ENCODE measurements at places on chromosomes 4 and X.
A peak's percentile ranks its signal among the peaks of the same experiment; 100 is the strongest.

- peak; percentile 33 for DNase-seq
Measured at GRCh38 chr4:139054791-139055505, 39.4 kb downstream of the NOCT start.

DNA sequence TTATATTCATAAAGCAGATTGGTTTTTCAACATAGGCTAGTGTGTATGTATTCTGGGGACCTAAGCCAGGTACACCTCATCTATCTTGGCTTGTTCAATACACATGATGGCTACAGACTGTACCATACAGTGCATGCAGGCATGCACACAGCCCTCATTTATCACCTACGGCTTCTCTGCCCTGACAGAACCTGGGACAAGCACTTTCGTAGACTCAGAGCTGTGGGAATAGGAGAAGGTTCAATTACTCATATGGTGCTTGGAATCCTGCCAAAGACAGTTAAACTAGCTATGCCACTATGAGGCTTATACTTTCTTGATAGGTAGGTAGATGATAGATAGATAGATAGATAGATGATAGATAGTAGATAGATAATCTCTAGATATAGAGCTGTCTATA, 457.2 kb downstream of the GALNTL6 start:
- peak; percentile 3 for DNase-seq

DNA sequence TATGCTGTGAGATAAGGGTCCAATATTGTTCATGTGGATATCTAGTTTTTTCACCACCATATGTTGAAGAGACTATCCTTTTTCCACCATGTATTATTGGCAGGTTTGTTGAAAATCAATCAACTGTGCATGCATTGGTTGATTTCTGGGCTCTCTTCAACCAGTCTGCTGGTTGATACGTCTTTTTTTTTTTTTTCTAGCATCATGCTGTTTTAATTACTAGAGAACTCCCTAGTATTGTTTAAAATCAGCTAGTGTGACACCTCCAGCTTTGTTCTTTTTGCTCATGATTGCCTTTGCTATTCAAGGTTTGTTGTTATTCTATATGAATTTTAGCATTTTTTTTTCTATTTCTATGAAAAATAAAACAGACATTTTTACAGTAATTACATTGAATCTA, 123.9 kb downstream of the SLC7A11 start:
- no peak for DNase-seq

DNA sequence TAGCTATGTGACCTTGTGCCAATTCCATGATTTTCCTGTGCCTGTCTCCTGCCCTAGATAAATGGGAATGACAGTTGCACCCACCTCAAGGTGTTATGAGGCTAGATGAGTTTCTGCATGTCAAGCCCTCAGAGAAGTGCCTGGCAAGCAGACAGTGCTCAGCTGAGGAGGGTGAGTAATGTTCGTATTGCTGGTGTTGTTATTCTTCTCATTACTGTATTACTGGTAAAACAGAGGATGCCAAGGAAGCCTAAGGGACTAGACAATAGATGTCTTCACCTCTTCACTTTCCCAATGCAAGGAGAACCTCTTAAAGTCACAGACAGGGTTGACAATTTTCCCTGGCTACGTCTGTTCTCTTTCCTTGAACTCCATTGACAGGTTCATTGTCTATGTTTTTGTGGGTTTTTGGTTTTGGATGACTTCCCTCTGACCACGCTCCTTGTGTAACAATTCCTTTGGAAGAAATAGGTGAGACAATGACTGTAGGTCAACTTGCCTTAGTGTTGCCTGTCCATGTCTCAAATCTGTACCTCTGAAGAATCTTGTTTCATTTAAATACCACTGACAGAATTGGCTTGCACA, 19.2 kb downstream of the ETDC start:
- DNase-seq: no peak

DNA sequence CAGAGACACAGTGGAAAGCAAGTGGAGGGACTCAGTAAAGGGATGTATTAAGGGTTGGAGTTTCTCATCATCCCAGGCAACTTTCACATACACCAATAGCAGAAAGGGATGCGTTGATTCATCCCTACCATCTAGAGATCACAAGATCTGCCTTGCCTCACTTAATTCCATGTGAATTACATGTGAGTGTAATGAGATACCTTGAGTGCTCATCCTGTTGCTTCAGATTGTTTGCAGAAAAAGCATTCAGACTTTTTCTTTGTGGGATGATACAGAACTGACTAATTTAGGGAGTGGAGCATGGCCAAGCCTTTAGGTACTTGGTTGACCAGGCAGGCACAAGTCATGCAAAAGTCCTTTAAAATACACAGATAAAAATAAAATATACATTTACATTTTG, 124.8 kb upstream of the SLIT2 start:
- DNase-seq: peak; percentile 48

DNA sequence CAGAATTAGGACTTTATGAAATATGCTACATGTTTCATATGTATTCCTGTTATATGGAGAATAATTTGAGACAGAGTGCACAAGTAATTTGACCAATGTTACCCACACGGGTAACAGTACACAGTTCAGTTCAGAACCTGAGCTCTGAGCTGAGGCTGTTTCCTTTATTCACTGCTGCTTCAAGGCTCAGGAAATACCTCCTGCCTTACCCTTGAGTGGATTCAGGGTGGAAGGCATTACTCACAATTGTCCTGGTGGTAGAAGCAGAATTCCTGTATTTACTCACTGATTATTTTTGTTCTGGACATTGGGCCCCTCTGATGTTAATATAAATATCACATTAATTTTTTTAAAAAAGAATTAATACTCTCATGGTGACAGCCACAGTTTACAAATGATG, 73.5 kb upstream of the CAMK2D start:
- peak; percentile 42 for DNase-seq

GRCh38 chr4:95107004-95107403, 349.2 kb downstream of the BMPR1B start:
- no peak for DNase-seq

DNA sequence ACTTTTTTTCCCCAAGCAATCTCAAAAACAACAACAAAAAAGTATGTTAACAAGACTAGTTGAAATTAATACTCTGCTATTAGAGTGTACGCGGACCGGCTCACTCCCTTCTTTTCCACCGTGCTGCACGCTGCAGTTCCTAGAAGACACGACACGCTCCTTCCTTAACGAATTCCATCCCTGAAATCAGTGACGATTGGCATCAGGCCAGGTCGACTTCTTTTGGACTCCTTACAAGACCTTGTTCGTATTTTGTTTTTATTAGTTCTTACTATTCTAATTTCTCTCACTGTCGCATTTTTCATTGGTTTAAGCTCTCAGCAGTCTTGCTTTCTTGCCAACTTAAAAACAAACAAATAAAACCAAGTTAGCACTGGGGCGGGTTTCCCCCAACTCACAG, 175.8 kb upstream of the PITX2 start:
- no peak for DNase-seq

DNA sequence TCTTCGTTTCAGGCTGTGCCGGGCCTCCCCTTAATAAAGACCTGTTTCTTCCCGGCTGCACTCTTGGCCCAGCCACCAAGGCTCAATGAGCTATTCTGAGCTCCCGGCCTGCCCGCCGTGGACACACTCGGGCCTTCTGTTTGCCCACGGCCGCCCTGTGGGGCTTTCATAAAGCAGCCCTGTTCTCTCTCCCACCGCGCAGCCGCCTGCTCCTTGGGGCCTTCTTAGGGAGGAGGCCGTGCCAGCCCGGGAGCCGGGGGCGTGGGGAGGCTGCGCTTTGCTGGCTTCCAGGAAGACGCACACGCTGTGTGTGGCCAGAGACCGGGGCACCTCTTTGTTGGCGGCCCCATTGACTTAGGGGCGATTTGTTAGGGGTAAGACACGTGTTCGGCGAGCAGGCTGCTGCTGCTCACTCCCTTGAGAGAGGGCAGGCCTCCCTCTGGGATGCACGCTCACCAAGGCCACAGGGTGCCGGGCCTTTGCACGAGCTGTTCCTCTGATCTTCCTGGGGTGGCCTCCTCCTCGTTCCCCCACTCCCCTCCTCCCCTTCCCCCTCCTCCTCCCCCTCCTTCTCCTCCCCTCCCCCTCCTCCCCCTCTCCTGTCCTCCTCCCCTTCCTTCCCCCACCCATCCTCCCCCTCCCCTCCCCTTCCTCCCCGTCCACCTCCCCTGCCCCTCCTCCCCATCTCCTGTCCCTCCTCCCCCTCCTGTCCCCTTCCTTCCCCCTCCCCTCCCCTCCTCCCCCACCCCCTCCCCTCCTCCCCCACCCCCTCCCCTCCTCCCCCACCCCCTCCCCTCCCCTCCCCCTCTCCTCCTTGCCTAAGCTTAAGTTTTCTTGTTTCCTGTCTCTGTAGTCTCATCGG, 11.3 kb downstream of the BLOC1S4 start:
- DNase-seq: no peak

- no peak for DNase-seq
Measured at GRCh38 chr4:20832826-20833225, 132.6 kb downstream of the PACRGL start.

DNA sequence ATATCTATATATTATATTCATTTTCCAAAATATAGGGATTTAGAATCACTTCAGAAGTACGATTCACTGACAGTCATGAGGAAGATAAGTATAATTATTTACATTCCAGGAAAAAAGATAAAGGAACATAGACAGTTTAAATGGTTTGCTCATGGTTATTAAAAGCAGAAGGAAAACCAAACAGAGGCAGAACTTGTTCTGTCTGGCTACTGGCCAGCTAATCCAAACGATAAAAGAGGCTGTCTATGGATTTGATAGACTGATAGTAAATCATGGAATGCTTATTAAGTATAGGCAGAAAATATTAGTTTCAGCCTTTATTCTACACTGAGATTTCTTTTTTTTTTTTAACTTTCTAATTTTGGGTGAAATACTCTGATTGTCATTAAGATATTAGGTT, 50.2 kb downstream of the RPGR start:
- DNase-seq: no peak

GRCh38 chrX:37796805-37797204, 16.9 kb downstream of the CYBB start:
- DNase-seq: no peak

DNA sequence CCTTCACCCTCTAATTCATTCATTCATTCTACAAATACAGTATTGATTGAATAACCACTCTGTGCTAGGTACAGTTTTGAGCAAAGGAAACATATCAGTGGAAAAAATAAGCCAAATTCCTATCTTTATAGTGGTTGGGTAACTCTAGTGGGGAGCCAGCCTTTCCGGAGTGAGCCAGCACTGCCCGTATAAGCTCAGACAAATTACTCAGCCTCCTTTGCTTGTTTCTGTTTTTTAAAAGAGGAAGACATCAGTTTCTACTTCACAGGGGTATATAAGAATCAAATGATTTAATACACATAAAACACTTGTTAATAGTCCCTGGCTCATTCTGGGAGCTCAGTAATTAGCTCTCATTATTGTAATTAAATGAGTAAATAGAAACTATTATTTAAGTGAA, 238.2 kb upstream of the MAD2L1 start:
- DNase-seq: no peak

GRCh38 chr4:100069207-100069606, 119.1 kb upstream of the H2AZ1 start:
- no peak for DNase-seq

DNA sequence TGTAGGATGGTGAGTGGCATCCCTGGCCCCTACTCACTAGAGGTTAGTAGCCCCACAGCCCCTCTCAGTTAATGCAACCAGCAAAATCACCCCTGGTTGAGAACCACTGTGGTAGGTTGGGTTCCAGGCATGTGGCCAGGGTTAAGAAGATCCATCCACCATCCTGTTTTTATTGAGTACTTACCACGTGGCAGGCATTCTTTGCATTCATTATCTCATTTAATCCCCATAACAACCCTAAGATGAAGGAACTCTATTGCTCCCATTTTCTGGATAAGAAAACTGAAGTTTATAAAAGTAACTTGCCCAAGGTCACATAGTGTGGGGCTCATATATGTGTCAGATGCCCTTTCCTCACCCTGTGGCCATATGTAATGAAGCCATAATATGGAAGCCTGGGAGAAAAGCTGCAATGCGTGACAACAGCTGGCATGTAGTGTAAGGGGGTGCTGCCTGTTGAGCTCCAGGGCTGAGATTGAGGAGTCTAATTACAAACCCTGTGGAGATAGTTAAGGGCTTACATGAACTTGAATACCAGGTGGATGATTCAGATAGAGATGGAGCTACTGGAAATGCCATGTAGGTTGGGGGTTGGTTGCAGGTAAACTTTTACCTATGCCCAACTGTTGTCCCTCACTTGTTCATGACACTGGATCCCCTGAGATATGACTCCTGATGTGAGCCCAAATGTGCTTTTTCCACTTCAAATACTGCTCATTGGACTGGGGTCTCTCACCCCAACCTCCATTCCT, 100.2 kb upstream of the PGRMC2 start:
- peak; percentile 36 for DNase-seq

- no peak for DNase-seq
Measured at GRCh38 chr4:158190718-158191117, 17.9 kb upstream of the GASK1B start.

DNA sequence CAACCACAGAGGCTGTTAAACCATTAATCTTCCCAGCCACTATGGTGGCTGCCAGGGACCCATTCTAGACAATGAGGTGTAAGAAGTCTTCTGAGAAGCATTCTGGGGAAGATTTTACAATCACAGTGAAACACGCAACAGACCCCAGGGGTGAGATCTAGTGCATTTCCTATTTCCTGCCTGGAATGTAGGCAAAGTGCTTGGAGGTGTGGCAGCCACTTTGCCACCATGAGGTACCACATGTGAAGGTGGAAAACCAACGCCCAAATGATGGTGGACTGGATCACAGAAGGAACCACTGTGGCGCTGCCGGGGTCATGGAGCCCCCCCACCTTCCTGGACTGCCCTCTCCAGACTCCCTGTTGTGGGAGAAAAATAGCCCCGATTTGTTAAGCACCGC, 61.8 kb downstream of the WFS1 start:
- no peak for DNase-seq

DNA sequence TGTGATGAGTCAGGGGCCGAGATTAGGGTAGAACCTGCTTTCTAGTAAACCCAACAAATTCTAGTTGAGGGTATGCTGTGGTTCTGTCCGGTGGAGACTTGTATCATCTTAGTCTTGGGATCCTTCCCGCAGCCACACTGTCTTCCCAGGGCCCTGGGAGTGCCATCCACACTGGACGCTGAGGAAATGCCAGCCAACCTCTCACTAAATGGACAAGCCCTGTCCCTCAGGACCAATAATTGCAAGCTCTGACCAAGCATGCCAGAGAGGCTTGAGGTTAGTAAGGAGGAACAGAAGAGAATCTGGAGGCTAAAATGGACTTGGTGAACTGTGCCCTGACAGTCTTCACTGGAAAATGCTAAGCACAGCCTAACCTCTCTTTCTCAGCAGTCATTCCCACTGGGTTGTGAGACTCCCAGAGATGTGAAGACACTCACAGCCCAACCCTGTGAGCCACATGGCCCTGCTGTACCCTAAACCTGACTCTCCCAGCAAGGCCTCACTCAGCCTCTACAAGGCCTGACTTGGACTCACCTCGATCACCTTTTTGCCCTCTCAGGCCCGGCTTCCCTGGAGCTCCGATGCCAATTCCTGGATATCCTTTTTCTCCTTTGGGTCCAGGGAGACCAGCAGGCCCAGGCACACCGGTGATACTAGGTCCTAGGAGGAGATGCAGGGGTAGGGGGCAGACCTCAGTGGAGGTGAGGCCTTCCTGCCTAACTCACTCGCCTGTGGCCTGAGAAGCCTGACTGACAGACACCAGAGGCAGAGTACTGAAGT, 77.6 kb downstream of the ATG4A start:
- no peak for DNase-seq

Data from NCI-H226 (cell line).